Hematopoietic multipotent progenitor cell treated with erythropoietin and hydrocortisone succinate and interleukin-3 and kit ligand, for 8 days (in vitro differentiated cells): ENCODE measurements at places on chromosomes 1 and 21.

DNA sequence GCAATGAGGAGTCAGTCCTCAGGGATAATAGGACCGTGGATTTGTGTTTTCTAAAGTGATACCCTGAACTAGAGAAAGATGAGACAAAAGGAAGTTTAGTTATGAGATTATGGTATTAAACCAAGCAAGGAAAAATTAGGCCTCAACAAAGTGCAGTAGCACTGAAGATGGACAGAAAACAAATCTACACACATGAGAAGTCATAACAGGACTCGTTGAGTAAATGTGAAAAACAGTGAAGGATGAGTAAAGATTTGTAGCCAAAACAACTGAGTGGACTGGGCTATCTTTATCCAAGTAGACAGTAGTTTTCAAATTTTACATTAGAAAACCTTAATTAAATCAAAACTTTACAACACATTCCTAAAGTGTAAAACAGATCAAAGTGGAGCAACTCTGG, 15.0 kb downstream of the EPRS1 start:
- no peak for DNase-seq

DNA sequence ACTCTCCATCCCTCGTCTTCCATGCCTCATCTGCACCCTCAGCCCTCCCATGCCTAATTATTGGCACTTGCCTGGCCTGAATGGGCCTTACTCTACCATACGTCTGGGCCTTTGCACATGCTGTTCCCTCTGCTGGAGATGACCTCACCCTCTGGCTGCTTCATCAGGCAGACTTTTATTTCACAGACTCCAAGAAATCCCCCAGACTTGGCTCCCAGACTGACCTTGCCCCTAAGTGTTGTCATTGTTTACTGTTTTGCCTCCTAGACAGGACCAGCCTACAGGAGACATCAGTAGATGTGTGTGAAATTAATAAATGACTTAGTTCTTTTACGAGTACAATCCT, 5.2 kb upstream of the AHDC1 start:
- no peak for DNase-seq

- no peak for DNase-seq
Measured at GRCh38 chr1:181318858-181319235, 164.5 kb upstream of the CACNA1E start.

DNA sequence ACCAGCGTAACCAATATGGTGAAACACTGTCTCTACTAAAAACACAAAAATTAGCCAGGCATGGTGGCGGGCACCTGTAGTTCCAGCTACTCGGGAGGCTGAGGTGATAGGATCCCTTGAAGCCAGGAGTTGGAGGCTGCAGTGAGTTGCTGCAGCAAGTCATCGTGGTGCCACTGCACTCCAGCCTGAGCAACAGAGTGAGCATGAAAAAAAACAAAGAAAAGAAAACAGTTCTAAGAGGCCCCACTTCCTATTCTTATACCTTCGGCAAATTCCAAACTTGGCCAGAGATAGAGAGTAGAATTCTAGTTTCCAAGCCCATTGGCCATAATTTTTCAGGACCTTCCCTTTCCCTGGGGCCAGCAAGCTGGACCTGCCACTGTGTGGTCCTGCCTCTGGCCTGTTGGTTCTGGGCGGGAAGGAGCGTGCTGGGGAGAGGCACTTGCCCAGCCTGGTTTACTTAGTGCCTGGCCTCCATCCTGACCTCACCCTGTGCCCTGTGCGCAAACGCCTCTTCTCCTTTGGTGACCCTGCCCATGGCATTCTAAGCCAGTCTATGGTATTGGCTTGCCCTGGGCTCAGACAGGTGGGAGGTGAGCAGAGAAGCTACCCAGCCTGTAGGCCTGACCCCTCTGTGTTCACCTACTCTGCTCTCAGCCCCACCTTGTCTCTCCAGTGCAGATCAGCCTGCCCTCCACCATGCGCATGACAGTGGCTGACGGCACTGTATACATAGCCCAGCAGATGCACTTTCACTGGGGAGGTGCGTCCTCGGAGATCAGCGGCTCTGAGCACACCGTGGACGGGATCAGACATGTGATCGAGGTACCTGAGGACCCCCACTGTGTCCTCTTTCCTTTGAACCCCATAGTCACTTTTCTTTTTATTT, 11.0 kb downstream of the CA6 start:
- DNase-seq: no peak

DNA sequence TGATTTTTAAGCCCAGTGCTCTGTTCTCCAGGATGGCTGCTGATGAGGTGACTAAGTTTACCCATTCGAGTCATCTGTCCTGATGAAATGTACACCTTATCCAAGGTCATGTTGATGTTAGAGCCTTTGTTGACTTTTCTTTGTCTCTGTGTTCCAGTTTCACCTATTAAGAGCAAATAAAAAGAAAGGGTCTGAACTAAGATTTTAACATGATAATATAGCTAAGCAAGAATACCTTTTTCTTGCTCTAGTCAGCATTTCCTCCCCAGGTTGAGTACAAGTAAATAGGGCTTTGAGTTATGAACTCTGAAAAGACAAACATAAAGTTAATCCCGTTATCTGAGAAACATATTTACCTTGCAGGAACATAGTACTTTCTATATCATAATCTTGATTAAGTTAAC, 52.1 kb upstream of the GPR88 start:
- DNase-seq: no peak

- no peak for DNase-seq
Measured at GRCh38 chr1:234887016-234887900, 241.4 kb downstream of the TOMM20 start.
